Calu3 (cell line): ENCODE measurements at places on chromosomes 6 and 20. TPM values are rescaled to one million over a fixed set of nuclear protein-coding genes. Genes with fewer than 3 reads are reported as not detected.

Gene FILIP1
- not detected in 2 replicates for total RNA-seq

Gene MTFR2
- 7.0 and 7.7 TPM in 2 replicates for total RNA-seq

Gene BPIFA1
- total RNA-seq = not detected in 2 replicates

Gene TBXT
- total RNA-seq = not detected in 2 replicates

DNA sequence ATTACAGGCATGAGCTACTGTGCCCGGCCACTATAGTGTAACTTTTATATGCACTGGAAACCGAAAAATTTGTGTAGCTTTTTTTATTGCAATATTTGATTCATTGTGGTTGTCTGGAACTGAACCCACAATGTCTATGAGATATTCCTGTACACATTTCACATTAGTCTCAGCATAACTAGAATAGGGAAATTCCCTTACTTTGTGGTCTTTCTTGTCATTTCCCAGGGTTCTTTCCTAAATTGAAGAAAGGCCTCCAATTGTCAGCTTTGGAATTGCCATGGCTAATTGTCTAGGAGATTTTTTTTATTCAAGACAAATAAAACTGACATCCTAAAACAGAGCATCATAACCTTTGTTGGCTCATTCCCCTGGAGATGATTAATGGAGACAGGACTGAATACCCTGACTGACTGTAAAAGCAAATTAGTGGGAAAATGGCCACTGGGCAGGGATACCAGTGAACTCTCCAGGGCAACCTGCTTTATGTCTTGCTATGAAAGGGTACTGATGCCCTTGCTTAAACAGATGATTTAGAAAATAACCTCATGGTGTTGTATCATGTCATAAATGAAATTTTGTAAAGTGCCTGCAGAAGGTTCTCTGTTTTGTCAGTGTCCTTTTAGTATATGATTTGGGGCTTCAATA, 576.9 kb downstream of the RFPL4B start:
- no peak overlapping the region for H3K4me3 ChIP-seq
- no peak overlapping the region for H3K27ac ChIP-seq
- no peaks in the 10 kb centered on the region for H3K4me1 ChIP-seq
- H3K36me3 ChIP-seq = no peaks in the 10 kb centered on the region
- no peak for DNase-seq

GRCh38 chr20:2652724-2653555, 508 bp downstream of the NOP56 start:
- peaks cover 9% of the 10 kb centered on the region for H3K4me1 ChIP-seq
- no peaks in the 10 kb centered on the region for H3K27me3 ChIP-seq
- H3K27ac ChIP-seq = peak overlapping the region; percentile 70
- H3K4me3 ChIP-seq = peak overlapping the region; percentile 81
- H3K36me3 ChIP-seq = peaks cover 49% of the 10 kb centered on the region

DNA sequence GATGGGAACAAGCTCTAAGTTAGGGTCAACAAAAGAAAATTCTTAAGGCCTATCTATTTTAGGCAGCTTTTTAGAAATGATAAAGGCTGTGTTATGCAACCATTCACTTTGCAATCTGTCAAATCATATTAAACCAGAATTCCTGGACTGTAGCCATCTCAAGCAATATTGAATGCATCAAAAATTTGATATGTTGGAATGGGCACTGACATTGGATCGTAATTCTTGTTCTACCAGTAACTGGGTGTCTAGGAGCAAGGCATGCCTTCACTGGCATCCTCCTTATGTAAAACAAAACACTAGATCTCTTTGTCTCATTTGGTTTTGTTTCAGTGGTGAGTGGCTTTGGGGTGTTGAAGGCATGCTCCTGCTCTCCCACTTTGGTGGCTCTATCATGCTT, 145.6 kb downstream of the JARID2 start:
- H3K4me1 ChIP-seq = peaks cover 7% of the 10 kb centered on the region
- no peak overlapping the region for H3K4me3 ChIP-seq
- H3K36me3 ChIP-seq = peaks cover 4% of the 10 kb centered on the region

DNA sequence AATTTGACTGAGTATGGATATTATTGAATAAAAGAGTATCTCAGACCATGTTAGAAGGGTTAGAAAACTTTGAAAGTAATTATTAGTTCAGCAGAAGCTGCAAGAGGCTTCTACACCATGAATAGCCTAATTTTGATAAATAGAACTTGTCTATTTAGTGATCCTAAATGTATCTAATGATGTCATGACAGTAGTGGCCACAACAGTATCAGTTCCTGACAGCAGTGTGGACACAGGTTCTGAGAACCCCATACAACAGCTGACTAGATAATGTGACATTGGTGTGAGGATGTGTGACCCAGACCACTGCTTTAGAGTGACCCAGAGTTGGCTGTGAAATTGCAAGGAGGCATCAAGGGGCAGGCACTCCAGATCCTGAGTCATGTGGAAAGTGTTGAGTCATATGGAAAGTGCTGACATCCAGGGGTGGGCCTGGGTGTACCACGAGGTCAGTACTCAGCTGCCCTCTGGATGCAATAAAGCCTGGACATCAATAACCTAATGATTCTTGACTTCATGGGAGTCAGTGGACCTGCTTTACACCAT, 754.7 kb downstream of the DHX35 start:
- no peaks in the 10 kb centered on the region for H3K27me3 ChIP-seq
- no peak overlapping the region for H3K27ac ChIP-seq
- no peaks in the 10 kb centered on the region for H3K4me1 ChIP-seq
- no peak overlapping the region for H3K4me3 ChIP-seq
- no peak for DNase-seq

DNA sequence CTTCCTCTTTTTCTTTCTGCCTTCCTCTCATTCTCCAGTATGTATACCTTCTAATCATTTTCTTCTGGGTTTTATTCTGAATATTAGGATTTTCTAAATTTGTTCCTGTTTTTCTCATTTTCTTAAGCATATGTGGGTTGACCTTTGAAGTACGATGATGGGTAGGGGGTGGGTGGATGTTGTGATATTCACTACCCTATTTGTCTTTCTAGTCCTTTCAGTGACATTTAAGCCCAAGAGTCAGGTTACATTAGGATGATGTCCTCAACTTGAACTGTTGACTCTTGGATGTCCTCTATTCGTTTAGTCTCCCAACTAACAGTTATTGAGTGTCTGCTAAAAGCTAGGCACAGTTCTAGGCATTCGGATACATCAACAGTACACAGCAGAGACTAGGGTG, 7.3 kb downstream of the ABT1 start:
- no peak overlapping the region for H3K27ac ChIP-seq
- H3K4me3 ChIP-seq = no peak overlapping the region
- no peaks in the 10 kb centered on the region for H3K27me3 ChIP-seq
- H3K36me3 ChIP-seq = no peaks in the 10 kb centered on the region
- DNase-seq = no peak
- H3K4me1 ChIP-seq = peaks cover 7% of the 10 kb centered on the region

GRCh38 chr20:2858591-2858990, 14.7 kb upstream of the PTPRA start:
- DNase-seq = no peak
- no peak overlapping the region for H3K4me3 ChIP-seq
- H3K36me3 ChIP-seq = no peaks in the 10 kb centered on the region
- H3K4me1 ChIP-seq = no peaks in the 10 kb centered on the region

DNA sequence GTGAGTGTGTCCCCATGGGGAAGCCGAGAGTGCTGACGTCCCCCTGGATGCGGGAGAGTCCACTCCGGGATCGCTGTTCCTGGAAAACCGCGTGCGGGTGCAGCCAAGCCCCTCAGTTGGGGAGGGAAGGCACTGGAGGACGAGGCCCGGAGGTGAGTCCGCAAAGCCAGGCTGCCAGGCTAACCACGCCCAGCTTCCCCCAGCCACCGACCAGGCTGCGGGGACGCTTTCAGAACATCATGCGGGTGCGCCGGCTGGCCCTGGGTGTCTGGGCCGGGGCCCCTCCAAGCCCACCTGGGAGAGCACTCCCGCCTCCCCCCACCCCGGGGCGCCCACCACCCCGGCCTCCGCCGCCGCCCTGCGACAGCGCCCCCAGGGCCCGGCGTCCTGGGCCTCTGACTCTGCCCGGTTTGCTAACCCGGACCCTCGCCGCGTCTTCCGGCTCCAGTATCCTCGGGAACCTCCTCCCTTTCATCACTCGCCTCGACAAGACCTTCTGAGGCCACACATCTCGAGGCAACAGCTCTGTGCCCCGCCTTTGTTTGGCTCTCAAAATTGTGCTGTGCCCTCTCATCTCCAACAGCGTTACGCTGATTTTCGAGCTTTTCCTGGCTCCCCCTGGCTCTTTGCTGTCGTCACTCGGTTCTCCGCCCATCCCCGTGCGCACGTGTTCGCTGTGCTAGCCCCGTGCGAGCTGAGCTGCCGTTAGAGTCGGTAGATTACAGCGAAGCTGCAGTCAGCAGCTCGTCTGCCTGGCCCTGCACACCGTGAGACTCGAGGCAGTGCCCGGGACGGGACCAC, 47.1 kb upstream of the ENTPD6 start:
- no peaks in the 10 kb centered on the region for H3K27me3 ChIP-seq
- no peak for DNase-seq
- H3K27ac ChIP-seq = no peak overlapping the region
- no peak overlapping the region for H3K4me3 ChIP-seq
- H3K4me1 ChIP-seq = no peaks in the 10 kb centered on the region
